ENCODE measurements at places on chromosomes 5 and 9.

DNA sequence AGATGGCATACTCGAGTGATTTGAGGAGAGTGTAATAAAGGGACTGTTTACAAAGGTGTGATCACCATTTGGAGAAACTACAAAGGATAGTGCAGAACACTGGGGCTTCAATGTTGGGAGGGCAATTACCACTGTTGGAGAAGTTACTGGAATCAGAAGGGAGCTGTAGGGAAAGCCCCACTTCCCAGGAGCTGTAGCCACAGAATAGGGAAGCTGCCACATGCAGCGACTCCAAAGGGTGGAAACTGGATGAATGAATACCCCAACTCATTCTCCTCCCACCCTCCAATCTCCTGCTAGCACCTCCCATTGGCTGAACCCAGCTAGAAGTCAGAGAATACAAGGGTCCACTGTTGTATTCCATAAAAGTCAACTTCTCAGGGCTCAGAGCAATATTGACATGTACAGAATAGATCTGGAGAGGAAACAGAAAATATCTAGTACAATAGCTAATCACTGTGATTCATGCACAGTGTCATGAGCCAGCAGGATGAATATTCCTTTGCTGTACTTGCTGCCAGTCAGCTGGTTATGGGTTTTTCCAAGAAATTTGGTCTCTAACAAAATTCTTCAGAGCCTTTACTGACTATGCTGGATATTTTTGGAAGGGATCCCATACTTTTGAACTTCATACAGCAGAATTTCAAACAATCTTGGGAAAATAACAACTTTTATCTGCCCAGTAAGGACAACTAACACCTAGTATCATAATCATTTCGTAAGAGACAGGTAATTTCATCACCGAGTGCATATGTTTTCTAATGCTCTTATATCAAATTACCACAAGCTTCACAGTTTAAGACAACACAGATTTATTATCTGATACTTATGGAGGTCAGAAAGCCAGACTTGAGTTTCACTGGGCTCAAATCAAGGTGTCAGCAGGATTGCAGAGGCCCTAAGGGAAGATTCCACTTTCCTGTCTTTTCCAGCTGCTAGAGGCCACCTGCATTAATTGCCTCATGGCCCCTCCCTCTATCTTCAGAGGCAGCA lies 39.6 kb downstream of the PDCD1LG2 start:
- no peak for DNase-seq

GRCh38 chr9:135456436-135457104 lies 23.0 kb upstream of the PPP1R26 start:
- DNase-seq, result no peak

DNA sequence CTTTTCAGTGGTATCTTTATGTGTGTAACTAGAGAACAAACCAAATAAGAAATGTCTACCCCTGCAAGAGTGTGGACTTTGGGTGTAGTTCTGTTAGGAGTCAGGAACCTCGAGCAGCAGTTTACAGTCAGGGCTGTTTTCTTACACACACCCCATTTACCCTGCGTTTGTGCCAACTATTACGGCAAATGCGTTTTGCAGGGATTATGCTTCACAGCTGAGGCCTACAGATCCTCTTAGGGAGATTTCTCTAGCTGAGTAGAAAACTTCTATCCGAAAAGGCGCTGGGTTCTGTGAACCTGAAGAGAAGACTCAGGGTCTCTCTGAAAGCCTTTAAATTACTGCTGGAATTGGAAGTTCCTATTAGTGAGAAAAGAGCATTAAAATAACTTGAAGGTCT lies 51.4 kb downstream of the ACER2 start:
- DNase-seq, result no peak

- no peak for DNase-seq
Measured at GRCh38 chr5:460273-460625, 17.3 kb downstream of the EXOC3 start.

GRCh38 chr9:4680173-4680525 lies 780 bp downstream of the CDC37L1 start:
- DNase-seq, result no peak

- DNase-seq, result no peak
Measured at GRCh38 chr5:79829260-79829659, 139.6 kb downstream of the CMYA5 start.

GRCh38 chr9:84886866-84887265 lies 217.3 kb downstream of the NTRK2 start:
- no peak for DNase-seq

DNA sequence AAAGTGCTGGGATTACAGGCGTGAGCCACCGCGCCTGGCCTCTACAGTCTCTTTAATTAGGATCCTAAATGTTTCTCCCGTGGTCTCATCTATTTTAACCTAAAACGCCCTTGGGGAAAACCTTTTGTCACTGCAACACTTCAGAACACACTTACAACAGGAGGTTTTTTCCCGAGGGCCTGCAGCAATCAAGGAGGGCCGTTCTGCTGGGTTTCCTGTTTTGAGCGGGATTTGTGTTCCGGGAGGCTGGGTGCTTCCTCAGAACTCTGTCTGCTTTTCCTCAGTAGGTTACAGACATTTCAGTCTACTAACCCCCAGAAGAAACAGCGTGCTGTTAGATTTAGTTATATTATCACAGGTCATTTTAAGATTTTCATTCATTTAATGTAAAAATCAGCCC lies 65.4 kb upstream of the IRX4 start:
- DNase-seq, result no peak

- no peak for DNase-seq
Measured at GRCh38 chr9:136225366-136225747, 20.3 kb downstream of the QSOX2 start.

- no peak for DNase-seq
Measured at GRCh38 chr9:14256588-14256987, 57.4 kb downstream of the NFIB start.

- DNase-seq, result peak; percentile 57
Measured at GRCh38 chr5:83197326-83197967, 120.1 kb downstream of the XRCC4 start.

GRCh38 chr5:112417931-112418658 lies 982 bp downstream of the EPB41L4A start:
- no peak for DNase-seq

DNA sequence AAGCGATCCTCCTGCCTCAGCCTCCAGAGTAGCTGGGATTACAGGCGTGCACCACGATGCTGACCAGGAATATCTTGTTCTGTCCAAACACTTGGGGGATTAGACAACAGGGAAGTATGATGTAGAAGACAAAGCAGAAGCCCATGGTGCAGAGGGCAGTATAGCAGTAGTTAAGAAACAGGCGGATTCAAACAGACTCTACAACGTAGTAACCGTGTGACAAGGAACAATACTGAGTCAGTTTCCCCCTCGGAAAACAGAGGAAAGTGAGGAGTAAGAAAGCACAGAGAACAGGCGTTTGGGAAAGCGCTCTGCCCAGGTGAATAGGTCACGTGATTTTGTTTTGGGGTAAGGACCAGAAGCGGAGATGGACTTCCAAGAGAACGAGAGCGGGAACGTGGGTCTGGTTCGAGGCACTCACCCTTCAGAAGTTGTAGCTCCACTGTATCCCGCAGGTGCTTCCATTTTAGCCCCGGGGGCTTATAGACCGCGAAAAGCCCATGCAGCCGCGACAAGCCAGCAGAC lies 306 bp downstream of the TRUB2 start:
- peak; percentile 51 for DNase-seq

DNA sequence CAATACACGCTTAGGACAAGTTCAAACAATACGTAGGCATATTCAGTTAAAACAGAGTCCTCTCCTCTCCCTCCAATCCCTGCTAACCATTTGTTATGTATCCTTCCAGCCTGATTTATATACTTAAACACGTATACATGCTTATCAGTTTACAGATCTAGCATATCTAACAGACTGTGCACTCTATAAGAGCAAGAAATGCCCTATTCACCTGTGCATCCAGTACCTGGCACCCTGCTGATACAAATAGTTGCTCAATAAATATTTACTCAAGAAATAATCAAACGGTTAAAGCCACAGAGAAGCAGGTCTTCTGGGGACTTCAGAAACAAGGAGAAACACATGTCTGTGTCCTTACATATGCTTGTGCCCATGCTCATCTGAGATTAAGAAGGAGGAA lies 55.9 kb downstream of the MLLT3 start:
- DNase-seq, result no peak

DNA sequence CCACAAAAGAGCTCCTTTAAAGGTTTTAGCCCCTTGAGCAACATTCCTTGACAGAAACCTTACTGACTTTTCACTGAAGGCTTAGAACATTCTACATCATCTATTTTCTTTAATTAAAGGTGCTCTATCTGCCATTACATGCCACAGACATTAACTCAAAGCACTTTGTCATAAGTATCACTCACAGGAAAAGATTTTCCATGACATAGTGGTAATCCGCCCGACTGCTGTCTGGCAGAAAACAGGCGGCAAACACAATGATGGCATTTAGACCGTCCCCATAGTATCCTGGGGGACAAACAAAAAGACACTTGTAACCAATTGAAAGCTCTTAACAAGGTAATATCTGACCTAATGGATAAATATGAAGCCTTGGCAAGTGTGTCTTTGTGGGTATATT lies 126.2 kb upstream of the PCA3 start:
- DNase-seq, result no peak

- no peak for DNase-seq
Measured at GRCh38 chr5:56161927-56162326, 71.2 kb downstream of the ANKRD55 start.

- no peak for DNase-seq
Measured at GRCh38 chr9:6029604-6030274, 14.3 kb upstream of the RANBP6 start.

GRCh38 chr5:141100243-141100805 lies at the start of gene PCDHB3:
Gene PCDHB3 (plus strand): TSS chr5:141100473. CDS start chr5:141100650, 177 bp downstream.
- DNase-seq, result no peak

- no peak for DNase-seq
Measured at GRCh38 chr5:172450861-172451695, 3.2 kb downstream of the SH3PXD2B start.

GRCh38 chr5:141514330-141515133 lies 25.7 kb downstream of the PCDHGC5 start:
- DNase-seq, result no peak
